AML-193 (cell line): ENCODE measurements at places on chromosomes 4 and X.

GRCh38 chr4:5211282-5211839, 160.1 kb downstream of the STK32B start:
- no peak for DNase-seq

DNA sequence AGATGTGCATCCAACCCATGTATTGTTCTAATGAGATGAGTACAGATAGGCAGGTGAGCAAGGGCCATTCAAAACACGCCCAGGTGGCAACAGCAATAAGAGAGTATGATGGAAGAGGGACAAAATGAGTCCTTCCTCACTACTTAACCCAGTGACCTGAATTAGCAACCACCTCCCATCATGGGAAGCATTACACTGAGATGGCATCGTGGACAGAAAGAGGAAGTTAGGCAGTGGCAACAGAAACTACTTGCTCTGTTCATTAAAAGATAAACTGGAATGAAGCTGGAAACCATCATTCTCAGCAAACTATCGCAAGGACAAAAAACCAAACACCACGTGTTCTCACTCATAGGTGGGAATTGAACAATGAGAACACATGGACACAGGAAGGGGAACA, 17.2 kb downstream of the RXFP1 start:
- peak; percentile 27 for DNase-seq

DNA sequence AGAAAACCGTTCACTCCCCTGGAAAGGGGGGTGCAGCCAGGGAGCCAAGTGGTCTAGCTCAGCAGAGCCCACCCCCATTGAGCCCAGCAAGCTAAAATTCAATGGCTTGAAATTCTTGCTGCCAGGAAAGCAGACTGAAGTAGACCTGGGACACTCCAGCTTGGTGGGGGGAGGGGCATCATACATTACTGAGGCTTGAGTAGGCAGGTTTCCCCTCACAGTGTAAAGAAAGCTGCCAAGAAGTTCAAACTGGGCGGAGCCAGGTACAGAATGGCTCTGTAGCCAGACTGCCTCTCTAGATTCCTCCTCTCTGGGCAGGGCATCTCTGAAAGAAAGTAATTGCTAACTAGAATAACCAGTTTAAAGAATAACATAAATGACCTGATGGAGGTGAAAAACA, 372.3 kb upstream of the F9 start:
- no peak for DNase-seq

- DNase-seq = no peak
Observed at GRCh38 chrX:38052096-38052495, 45.7 kb downstream of the SYTL5 start.

GRCh38 chr4:146478009-146478408, 43.7 kb downstream of the SLC10A7 start:
- DNase-seq = no peak

DNA sequence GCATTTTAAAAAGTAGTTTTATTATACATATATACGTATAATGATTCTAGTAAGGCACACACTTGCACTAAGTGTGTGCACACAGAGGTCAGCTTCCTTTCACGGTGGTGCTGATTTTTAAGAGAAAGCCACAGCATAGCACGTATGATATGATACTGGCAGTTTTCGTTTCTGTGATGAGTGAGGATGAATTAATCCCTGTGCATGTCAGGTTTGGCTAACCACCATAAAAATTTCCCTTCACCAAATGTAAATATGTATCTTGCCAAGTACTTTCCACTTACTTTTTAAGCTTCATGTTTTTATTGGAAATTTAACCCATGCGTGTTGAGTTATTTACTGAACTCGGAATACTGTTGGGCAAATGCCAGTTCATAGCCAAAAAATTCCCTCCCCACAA, 84.6 kb downstream of the SYNPO2 start:
- DNase-seq = no peak

GRCh38 chrX:10821293-10821692, 200.9 kb upstream of the MID1 start:
- DNase-seq = no peak

DNA sequence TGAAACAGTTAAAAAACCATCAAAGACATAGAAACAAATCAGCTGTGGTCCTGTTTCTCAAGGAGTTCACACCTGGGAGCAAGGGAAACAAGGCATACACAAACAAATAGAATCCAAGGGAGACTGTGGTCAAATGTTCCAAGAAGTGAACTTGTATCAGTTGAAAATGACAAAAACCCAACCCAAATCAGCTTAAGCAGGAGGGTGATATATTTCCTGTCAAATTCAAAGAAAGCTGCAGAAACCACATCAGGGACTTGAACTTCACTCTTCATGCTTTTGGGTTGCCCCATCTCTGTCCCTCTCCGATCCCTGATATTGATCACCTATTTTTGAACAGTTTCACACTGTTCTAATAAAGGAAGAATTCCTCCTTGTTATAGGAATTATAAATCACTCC, 148.6 kb upstream of the FMR1 start:
- DNase-seq = no peak
